Astrocyte (in vitro differentiated cells and primary cell): ENCODE measurements at places on chromosomes 4 and X.

DNA sequence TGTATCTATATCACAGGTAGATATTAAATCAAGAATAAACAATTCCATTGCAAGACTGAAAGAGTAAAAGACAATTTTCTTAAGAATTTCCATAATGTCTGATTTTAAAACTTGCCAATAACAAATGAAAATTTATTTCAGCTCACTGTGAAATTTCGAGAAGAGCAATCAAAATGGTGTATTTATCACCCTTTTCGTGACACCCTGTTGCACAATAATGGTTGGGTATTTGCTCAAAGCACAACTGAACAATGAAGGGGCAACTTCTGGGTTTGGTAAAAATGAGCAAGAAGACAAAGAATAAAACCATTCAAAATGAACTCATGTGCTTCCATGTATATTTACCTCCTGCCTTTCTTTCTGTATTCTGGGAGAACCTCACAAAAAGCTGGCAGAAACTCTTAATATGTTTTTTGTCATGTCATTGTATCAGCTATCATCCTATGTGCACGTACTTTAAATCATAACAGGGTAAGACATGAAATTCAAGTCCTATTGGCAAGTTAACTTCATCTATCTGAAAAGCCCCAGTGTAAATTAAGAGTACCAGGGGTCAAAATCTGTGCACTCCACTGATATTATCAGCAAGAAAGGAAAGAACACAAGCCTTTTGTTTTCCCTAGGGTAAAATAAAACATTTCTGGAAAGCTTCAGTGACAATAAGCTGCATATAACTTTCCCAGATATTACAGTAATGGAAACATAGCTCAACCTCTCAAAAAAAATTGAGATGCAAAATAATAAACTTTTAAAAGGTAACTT is 126.9 kb upstream of the CBR4 start:
- DNase-seq = no peak

GRCh38 chr4:140284456-140284855 is 89.0 kb upstream of the SCOC start:
- no peak for DNase-seq

DNA sequence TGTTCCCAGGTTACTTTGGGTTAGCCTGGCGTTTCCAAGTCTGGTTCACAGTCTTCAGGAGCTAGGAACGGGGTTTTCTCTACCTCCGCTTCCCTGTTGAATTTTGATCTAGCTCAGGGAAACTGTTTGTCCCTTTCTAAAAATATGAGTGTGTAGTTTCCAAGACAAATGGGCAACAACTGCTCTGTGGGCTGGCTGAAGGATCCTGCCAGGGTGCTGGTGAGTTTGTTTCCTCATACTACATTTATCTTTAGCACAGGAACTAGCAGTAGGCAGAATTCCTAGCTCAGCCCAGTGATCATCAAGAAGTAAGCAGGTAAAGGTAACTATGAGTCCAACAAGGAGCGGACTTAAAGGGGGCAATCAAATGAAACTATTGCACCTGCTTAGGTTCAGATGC is 13.3 kb upstream of the FAM47E start:
- no peak for DNase-seq

DNA sequence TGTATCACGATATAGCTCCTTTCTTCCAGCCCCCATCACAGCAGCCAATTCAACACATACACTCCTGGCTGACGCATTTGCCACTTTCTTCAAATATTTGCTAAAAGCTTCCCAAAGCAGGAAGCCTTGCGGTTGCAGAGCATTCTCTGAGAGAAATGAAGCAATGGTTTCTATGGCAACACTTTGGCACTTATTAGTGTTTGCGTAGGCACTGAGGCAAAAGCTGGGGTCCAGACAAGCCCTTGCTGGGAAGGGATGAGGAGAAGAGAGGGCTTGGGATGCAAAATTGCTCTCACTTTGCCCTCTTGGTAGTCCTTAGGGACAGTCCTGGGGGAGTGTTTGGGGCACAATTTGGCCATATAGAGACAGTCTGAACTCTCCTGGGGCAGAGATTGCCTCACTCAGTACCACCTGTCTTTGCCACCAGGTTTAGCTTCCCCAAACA is 55.0 kb upstream of the PAK3 start:
- DNase-seq = peak; percentile 97

GRCh38 chr4:41446391-41446790 is 91.6 kb upstream of the LIMCH1 start:
- DNase-seq = no peak

DNA sequence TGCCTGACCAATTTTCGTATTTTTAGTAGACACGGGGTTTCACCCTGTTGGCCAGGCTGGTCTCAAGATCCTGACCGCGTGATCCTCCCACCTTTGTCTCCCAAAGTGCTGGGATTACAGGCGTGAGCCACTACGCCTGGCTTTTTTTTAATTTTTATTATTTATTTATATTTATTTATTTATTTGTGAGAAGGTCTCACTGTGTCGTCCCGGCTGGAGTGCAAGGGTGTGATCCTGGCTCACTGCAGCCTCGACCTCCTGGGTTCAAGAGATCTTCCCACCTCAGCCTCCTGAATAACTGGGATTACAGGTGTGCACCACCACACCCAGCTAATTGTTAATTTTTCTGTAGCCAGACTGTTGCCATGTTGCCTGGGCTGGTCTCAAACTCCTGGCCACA is 141.1 kb downstream of the CRLF2 start:
- no peak for DNase-seq

- no peak for DNase-seq
These were observed 61.3 kb downstream of the UBE2NL start for GRCh38 chrX:143945171-143945570.

DNA sequence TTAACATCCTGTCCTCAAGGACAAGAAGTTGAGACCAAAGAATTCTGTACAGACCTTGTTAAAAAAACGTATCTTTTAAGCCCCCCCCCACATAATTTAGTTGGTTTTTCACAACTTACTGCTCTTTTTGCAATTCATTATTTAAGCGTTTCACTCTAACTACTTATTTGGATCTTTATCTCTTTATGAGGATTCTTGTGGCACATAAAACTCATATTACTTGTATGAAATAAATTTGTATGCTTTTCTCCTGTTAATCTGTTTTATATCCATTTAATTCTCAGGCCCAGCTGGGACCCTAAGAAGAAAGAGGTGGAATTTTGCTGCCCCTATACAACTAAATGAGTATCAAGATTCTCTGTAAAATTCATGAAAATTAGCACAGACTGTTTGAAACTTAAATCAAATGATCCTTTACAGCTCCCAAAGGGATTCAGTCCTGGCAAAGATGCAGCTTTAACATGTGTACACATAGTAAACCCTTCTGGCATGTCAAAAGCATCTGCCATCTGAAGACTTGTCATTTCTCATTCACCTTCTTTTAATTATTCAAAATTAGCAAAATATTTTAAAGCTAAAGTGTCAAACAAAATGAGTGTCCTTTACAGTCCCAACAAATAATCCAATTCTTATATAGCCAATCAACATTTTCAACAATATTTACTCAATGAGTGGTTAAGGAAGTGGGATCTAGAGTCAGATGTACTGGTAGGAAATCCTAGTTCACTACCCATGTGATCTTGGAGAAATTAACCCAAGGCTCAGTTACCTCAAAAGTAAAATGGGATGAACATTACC is 17.7 kb downstream of the ARAP2 start:
- no peak for DNase-seq
